Mesothelial cell of epicardium (in vitro differentiated cells): ENCODE measurements at places on chromosomes 7 and 10.

DNA sequence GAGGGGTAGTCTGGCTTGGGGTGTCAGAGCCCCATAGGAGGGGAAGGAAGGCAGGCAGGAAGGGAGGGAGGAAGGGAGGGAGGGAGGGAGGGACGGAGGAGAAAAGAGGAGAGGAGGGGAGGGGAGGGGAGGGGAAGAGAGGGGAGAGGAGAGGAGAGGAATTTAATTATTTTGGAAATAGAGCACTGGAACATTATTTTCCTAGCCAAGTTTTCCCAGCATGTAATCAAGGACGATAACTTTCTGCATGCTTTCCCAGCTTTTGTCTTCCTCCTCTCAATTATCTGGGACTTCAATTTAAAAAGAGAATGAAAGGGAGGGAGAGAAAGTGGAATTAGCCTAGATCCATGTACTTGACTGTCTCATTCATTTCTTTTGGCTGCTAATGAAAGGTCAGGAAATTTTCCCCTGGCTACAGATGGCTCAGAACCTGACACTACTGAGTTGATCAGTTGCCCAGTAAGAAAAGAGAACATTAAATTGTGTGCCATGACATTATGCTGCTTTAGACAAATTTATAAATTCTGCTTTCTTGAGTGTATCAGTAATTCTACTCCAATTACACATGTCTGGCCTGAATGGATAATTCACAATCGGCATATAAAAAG lies 148.8 kb downstream of the LRRC4 start:
- no peak for DNase-seq

DNA sequence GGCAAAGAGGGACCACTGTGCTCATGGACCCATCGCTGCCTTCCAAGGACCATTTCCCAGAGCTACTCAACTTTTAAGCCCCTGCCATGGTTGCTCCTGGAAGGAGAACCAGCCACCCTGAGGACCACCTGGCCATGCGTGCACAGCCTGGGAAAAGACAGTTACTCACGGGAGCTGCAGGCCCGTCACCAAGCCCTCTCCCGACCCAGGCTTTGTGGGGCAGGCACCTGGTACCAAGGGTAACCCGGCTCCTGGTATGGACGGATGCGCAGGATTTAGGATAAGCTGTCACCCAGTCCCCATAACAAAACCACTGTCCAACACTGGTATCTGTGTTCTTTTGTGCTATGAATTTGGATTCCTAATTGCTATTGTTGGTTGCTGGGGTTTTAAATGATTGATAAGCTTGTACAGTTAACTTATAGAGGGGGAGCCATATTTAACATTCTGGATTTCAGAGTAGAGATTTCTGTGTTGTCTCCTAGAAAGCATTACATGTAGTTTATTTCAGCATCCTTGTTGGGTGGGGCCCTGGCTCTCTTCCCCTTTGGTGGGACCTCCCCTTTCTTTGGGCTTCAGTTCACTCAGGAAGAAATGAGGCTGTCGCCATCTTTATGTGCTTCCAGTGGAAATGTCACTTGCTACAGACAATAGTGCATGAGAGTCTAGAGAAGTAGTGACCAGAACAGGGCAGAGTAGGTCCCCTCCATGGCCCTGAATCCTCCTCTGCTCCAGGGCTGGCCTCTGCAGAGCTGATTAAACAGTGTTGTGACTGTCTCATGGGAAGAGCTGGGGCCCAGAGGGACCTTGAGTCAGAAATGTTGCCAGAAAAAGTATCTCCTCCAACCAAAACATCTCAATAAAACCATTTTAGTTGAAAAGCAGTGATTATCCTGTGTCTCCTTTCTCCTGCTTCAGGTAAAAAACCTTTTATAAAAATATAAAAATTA lies 19.4 kb downstream of the LAT2 start:
- no peak for DNase-seq

GRCh38 chr10:89171263-89171872 lies 35.7 kb downstream of the CH25H start:
- DNase-seq: no peak

DNA sequence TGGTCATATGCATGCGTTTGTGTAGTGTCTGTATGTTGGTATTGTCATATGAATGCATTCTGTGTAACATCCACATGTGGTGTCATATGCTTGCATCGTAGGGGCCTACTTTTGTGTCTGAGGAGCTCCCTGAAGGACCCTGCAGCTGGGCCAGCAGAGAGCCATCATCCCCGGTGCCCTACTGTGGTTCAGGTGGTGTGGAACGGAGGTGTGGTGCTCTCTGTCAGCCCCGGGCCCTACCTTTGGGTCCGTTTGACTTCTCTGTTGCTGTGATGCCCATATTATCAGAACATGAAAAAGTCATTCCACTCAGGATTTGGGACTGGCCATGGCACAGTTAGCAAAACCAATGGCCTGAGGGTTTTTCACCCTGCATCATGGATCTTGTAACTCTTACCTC lies 217.9 kb downstream of the ADARB2 start:
- DNase-seq: no peak

DNA sequence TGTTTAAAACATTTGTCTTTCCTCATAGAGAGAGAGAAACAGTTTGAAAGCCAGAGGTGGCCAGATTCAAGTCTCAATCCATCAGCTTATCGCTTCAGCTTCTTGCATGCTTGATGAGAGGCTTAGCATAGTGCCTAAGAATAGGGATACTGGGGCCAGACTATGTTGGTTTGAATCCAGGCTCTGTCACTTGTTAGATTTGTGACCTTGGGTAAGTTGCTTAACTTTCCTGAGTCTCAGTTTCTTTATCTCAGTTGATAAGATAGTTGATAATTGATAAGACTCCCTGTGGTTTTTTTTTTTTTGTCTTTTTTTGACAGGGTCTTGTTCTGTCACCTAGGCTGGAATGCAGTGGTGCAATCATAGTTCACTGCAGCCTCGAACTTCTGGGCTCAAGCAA lies 12.1 kb upstream of the CDK6 start:
- no peak for DNase-seq

GRCh38 chr10:49365675-49366415 lies 30.0 kb downstream of the DRGX start:
- no peak for DNase-seq

DNA sequence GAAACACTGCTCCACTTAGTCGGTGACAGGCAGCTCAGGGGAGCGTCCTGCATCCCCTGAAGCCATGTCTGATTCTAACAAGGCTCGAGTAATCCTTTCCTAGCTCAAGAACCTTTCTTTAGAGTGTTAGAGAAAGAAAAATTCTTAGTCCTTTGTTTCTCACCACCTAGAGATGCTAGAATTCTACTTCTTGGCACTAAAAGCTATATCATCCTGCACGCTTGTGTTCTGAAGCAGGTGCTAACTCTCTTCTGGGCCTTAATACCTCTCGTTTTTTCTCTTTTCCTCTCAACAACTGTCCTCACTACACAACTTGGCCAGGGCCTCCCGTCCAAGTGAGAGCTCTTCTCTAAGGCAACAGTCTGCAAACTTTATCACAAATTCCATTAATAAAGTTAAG lies at the start of gene LYZL2:
LYZL2 (minus strand) TSS at position 101 of the 400 bp plus-strand sequence. CDS start 2,838 bp downstream, outside the sequence.
- no peak for DNase-seq

DNA sequence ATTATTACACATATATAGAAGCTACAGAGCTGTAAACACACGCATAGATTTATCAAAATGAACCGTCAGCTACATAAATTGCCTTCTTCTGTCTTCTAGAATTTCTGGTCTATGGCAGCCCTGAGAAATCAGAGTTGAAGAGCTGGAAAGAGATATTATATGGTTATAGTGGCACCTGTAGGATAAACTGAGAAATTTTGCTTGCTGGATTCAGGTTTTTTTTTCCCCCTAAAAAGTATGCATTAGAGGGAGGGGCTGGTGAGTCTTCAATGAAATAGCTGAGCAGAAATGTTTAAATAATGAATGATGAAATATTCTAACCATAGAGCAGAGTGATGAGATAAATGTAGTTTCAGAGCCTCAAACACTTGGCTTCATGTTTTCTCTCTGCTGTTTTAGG lies 78.0 kb upstream of the DYNC1I1 start:
- no peak for DNase-seq

- no peak for DNase-seq
Observed at GRCh38 chr10:92847202-92847864, 987 bp upstream of the EXOC6 start.

DNA sequence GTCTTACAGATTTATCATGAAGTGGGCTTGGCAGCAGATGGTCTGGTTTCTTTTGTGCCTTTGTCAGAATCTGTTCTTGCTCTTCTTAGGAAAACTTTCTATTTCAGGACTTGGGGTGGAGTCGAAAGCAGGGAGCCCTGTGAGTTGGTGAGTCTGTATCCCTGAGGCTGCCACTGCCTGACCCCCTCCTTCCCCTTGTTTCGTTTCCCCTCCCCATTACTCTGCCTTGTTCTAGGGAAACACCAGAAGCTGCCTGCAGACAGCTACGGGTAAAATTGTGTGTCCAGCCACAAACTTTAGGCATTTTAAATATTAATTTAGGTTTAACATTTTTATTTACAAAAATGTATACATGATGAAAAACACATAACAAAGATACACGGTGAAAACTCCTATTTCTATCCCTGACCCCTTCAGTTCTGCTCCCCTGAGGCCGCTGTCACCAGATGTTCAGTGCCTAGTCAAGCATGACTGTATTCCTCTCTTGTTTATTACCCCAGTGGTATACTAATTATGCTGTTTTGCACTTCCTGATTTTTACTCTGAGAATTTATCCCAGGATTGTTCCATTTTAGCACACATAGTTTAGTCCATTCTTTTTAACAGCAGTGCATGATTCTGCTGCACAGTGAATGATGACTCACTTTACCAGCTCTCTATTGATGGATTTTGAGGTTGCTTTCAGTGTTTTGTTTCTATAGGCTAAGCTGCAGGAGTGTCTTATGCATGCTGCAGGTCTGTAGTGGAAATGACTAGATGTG lies 9.1 kb downstream of the TSPAN14 start:
- no peak for DNase-seq

- DNase-seq: no peak
Observed at GRCh38 chr10:7255517-7255916, 155.3 kb downstream of the SFMBT2 start.

DNA sequence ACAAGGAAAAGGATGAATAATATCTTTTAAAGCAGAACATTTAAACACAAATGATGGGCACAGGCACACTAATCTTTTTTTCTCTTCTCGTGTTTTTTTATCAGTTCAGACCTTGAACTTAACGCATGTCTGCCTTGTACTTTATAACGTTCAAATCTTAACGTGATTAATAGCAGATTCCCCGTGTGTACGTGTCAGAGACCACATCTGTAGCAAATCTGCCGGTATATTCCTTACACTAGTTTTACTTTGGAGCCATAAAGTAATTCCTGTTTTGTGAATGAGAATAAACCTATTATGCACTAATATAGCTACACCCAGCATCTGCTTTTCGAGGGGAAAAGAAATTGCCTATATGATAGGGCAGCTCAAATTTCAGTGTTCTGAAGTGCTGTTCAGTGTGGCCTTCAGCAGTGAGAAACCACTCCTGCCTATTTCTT lies 166.0 kb upstream of the TCF7L2 start:
- no peak for DNase-seq

DNA sequence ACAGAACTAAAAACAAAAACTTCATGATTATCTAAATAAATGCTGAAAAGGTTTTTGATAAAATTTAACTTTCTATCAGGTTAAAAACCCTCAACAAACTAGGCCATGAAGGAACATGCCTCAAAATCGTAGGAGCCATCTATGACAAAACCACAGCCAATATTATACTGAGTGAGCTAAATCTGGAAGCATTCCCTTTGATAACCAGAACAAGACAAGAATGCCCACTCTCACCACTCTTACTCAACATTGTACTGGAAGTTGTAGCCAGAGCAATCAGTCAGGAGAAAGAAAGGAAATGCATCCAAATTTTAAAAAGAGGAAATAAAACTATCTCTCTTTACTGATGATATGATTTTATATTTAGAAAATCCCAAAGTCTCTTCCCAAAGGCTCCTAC lies 228.7 kb downstream of the CHRM2 start:
- no peak for DNase-seq

- no peak for DNase-seq
Observed at GRCh38 chr7:69893906-69894305, 295.6 kb downstream of the AUTS2 start.

GRCh38 chr7:69078997-69079769 lies 519.1 kb upstream of the AUTS2 start:
- no peak for DNase-seq

- DNase-seq: no peak
Observed at GRCh38 chr10:78547397-78547796, 513.7 kb downstream of the RPS24 start.

- peak; percentile 55 for DNase-seq
Observed at GRCh38 chr10:43396928-43397624, 11.9 kb downstream of the HNRNPF start.

GRCh38 chr10:126504063-126504760 lies 115.9 kb upstream of the ADAM12 start:
- peak; percentile 50 for DNase-seq

- DNase-seq: no peak
Observed at GRCh38 chr10:28250782-28251181, 52.1 kb downstream of the MPP7 start.

DNA sequence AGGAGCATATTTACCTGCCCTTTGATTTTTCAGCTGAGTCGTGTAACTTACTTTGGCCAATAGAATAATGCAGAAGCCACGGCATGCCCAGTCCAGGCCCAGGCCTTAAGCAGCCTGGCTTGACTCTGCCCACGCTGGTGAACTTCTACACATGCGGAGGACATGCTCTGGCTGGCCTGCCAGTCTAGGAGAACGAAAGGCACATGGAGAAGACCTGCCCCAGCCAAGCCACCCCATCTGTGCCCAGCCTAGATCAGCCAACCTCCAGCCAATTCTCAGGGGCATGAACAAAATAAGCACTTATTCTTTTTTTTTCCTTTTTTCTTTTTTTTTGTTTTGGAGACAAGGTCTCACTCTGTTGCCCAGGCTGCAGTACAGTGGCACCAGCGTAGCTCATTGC lies 112.7 kb upstream of the NANOS1 start:
- DNase-seq: no peak

GRCh38 chr7:14000247-14000646 lies 10.8 kb upstream of the ETV1 start:
- DNase-seq: no peak

- DNase-seq: no peak
Observed at GRCh38 chr10:5184987-5185775, at the start of gene AKR1C8. AKR1C8 (minus strand) TSS chr10:5185150; CDS start chr10:5185104, 46 bp downstream.

GRCh38 chr10:99976886-99977665 lies 32.7 kb downstream of the DNMBP start:
- DNase-seq: no peak

GRCh38 chr7:110001254-110001938 lies 1089.5 kb upstream of the LRRN3 start:
- no peak for DNase-seq

DNA sequence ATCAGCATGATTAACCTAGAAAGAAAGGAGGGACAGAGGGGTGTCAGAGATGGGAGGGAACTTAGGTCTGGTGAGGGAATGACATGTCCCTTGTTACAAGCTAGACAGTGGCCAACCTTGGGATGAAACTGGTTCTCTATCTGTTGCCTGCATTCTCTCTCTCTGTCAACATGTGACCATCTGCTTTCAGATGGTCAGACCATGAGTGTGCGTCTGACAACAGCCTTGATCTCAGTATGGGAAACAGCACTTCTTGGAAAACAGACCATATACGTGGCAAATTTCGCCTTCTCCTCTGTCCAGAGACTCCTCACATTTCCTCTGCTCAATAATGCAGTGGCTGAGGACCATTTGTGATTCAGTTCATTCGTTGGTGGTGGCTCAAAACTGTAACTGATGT lies 845.9 kb downstream of the TYW1 start:
- DNase-seq: no peak

- no peak for DNase-seq
Observed at GRCh38 chr10:67670401-67670800, 25.6 kb downstream of the CTNNA3 start.
